ENCODE measurements at places on chromosomes 2 and 18.

DNA sequence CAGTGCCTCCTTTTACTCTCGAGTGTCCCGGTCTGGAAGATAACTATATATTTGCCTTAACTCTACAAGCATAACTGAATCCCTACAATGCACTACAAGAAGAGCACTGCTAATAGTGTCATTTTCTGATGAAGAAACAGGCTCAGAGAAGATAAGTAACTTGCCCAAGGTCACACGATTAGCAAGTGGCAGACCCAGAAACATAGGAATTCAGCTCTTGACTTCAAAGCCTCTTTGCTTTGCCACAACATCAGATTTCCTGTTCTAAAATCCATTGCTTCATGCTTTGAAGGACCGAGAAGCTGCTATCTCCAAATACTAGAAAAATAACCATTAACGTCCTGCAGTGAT is 65.6 kb downstream of the HS1BP3 start:
- no peak for DNase-seq

GRCh38 chr2:157174321-157174720 is 83.2 kb upstream of the GALNT5 start:
- no peak for DNase-seq

GRCh38 chr2:127957240-127957639 is 70.6 kb downstream of the SAP130 start:
- DNase-seq = no peak

DNA sequence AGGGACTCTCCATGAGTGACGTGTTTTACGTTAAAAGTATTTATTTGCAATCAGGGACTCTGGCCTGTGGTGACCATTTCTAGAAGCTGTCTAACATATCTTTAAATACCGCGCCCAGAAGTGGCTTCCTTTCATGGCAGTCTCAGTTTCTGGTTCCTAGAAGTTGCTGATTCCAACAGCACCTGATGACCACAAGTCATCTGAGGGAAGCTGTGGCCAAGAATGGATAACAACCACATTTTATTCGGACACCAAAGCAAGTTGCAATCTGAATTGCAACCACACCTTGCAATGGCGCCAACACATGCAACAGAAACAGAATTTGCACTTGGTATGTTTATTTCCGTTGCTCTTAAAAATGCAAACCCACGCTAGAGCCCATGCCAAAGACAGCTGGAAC is 33.1 kb downstream of the MEX3C start:
- no peak for DNase-seq

GRCh38 chr2:146818122-146818521 is 1026.7 kb upstream of the ACVR2A start:
- no peak for DNase-seq

DNA sequence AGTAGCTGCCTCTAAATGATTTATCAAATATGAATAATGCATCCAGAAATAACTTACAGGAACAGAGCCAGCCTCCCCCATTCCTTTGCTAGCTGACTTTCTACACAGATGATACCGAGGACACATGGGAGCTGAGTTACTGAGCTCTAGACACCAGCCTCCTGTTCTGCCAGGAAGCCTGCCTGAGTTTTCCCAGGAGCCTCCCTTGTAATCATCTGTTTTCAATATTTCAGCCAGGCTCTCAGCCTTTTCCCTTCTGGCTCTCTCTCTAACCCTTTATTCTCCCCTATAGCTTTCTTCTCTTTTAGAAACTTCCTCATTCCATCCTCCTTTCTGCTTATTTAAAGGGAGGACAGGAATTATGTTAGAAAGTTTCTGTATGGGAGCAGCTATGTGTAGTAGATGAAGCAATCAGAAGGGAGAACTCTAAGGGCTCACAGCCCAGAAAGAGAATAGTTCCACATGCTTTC is 911.6 kb downstream of the TDRD15 start:
- no peak for DNase-seq
